ENCODE measurements at places on chromosomes 12 and 14.

- peak; percentile 55 for ATAC-seq
Measured at GRCh38 chr12:127677537-127678131, 589.3 kb upstream of the TMEM132C start.

DNA sequence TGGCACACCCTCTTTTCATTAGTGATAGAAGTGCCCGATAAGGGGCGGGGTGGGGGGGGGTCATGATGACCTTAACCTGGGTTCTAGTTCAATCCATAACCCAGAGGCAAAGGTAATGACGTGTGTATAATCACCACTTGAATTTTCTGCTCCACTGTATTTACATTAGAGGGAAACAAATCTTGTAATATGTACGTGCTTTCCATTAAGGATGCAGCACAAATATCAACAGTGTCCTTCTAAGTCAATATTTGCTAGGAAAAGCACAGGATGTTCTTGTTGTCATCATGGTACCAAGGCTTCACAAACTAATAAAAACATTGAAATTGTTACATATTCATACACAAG lies 121.2 kb upstream of the SLC38A2 start:
- no peak for ATAC-seq

GRCh38 chr12:11947213-11947612 lies 123.5 kb upstream of the BCL2L14 start:
- no peak for ATAC-seq

DNA sequence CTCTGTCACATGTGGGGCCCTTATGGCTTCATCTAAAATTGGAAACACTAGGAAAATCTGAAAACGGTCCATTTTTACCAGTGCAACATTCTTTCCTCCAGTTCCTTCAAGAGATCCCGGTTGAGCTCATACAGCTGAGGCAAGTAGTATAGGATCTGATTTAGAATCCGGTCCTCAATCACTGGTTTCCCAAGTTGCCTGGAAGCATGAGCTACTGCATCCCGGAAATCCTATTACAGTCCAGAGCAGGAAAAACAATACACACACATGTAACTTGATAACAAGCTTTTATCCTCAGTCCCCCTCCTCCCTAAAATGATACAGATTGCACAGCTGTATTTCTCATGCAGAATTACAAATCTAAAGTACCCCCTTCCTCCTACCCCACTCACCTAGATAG lies 67.9 kb upstream of the NR2C1 start:
- no peak for ATAC-seq

DNA sequence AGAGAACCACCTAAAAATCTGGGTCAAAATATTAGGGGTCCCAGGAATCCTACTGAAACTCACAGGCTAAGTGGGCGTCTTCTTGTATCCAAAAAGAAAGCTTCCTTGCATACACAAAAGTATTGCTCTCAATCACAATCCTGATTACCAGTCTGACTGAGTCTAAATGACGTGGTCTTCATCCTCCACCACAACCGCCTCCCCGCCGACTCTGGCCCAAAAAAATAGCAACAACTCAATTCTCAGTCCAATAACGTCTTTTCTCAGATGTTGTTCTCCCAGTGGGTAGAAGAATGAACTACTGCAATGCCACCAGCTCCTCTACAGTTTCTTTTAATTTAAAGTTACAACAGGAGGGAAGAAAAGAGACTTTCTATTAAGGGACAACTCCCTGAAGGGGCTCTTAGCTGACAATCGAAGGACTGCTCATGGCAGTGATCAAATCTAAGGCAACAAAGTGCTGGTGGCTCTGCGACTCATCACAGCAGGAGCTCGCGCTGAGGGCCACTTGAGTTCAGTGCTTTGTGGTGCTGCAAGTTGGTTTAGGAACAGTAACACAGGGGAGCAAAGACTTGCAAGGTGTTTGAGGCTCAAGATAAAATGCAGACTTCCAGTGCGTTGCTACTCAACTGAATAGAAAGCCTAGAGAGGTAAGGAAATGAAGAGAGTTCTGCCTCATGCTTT lies 394.1 kb downstream of the BCAT1 start:
- ATAC-seq = no peak

DNA sequence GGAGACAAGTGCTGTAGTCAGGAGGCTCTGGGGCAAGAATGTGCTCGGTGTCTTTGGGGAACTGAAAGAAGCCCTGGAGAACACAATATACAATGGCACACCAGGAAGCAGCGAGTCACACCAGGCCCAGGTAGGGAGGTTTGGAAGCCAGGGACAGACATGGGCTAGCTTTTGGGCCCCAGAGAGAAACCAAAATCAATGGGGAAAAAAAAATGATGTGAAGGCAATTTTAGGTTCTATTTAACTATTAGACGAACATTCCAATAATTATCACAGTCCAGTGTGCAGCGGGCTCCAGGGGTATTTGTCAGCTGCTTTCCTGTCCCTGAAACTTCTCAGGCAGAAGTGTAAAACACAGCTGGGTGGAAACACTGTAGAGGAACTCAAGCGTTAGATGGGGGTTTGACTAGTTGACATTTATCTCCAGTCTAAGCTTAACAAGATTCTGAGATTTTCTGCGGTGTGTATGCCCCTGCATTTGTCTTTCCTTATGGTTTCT lies 21.8 kb upstream of the EGLN3 start:
- ATAC-seq = no peak

GRCh38 chr12:22539055-22539454 lies 5.3 kb downstream of the C2CD5 start:
- ATAC-seq = no peak

DNA sequence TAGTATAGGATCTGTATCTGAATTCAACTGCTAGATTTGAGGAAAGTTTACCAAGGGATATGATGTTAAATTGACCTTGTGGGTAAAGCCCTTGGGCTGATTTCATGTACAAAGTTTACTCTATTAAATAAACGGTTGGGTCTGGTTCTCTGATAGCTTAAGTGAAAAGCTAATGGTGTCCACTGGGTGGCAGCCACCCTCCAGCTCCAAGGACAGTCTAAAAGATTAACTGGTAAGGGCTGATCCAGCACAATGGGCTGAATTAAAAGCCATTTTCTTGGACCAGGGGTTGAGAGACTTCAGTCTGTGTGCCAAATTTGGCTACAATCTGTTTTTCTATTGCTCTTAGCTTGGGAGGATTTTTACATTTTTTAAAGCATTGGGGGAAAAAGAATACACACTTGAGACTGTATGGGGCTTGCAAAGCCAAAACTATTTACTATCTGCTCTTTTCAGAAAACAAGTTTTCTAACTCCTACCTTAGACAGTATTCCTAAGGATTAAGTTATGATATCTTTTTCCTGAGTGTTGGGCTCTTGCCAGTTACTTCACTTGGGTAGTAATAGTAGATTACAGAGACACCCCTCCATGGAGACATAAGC lies 116.5 kb downstream of the GPHN start:
- ATAC-seq = peak; percentile 79

DNA sequence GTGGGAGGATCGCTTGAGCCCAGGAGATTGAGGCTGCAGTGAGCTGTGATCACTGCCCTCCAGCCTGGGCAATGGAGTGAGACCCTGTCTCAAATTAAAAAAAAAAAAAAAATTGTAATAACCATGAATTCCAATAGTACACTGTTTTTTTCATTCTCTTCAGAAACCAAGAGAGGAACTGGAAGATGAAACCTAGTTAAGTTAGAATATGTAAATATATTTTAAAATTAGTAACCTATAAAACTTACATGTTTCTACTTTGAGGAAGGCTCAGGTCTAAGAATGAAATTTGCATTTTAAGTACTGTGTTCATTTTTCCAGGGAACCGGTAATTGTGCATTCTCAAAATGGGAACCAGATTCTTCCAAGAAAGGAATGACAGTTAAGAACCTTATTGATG lies 18.8 kb downstream of the KNTC1 start:
- no peak for ATAC-seq

DNA sequence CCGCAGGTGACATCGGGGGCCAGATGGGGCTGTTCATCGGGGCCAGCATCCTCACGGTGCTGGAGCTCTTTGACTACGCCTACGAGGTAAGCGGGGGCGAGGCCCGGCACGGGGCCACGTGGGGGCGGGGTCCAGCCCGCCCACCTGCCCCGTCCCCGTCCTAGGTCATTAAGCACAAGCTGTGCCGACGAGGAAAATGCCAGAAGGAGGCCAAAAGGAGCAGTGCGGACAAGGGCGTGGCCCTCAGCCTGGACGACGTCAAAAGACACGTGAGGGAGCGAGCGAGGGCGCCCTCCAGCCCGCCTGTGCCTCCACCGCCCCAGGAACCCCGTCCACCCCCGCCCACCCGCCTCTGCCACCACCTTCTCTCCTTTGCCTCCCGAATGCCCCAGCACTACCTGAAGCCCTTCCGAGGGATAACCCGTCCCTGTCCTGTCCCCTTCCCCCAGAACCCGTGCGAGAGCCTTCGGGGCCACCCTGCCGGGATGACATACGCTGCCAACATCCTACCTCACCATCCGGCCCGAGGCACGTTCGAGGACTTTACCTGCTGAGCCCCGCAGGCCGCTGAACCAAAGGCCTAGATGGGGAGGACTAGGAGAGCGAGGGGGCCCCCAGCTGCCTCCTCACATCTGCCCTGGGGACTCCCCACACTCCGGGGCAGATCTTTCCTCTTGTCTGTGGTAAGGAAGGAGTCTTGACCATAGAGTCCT lies 3.9 kb upstream of the SMARCD1 start:
- ATAC-seq = no peak

GRCh38 chr12:49537231-49537751 lies 1.5 kb upstream of the KCNH3 start:
- no peak for ATAC-seq

DNA sequence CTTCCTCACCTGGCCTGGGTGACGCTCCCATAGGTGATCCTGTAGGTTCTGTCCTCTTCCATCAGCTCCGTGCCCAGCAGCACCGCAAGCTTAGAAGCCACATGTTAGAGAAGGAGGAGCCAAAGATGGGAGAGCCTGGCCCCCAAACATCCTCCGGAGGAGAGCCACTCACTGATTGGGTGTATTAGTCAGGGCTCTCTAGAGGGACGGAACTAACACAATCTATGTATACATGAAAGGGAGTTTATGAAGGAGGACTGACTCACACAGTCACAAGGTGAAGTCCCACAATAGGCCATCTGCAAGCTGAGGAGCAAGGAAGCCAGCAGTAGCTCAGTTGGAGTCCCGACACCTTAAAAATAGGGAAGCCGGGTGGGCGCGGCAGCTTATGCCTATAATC lies 1273.1 kb upstream of the TMEM132C start:
- no peak for ATAC-seq

DNA sequence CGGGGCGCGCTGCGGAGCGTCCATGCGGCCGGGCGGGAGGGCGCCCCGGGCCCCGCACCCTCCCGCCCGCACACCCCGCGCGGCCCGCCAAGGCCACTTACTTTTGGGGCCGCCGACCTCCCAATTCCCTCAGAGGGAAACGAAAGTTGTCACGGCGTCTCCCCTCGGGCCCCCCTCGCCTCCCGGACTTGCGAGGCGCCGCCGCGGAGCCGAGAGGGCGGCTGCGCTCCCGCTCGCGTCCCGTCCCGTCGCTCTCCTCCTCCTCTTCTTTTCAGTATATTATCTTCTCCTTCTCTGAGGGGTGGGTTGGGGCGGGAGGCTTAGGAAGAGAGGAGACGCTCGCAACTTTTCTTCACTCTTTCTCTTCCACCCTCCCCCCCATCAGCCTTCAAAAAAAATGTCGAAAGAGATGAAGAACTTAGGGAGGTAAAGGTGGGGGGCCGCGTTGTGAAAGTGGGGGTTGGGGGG lies 613 bp downstream of the DUSP16 start:
- peak; percentile 1 for ATAC-seq

- ATAC-seq = no peak
Measured at GRCh38 chr12:9345171-9345570, 137.0 kb upstream of the PZP start.

- ATAC-seq = no peak
Measured at GRCh38 chr12:93879476-93880421, 202.6 kb downstream of the CRADD start.

DNA sequence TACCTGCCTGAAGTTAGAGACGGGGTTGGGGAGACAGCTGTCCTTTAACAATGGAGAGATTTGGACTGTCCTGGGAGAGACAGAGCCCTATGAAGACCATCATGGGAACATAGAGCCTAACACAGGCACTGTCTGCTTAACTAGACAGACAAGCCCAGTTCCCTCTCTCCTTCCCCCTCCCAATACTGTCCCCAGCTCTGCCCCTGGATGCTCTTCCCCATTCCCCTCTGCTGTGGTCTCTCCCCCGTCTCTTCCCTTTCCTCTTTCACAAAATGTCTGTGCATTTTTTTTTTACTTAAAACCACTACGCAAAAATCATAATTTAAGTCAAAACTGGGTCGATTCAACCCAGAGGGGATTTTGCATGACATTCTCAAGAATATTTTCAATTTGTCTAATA lies 232.9 kb downstream of the CHST11 start:
- no peak for ATAC-seq

GRCh38 chr12:4416276-4416675 lies 29.3 kb downstream of the FGF6 start:
- ATAC-seq = no peak

- ATAC-seq = no peak
Measured at GRCh38 chr14:105325716-105326567, 11.4 kb downstream of the PACS2 start.

- no peak for ATAC-seq
Measured at GRCh38 chr12:30506411-30506810, 189.3 kb downstream of the IPO8 start.

DNA sequence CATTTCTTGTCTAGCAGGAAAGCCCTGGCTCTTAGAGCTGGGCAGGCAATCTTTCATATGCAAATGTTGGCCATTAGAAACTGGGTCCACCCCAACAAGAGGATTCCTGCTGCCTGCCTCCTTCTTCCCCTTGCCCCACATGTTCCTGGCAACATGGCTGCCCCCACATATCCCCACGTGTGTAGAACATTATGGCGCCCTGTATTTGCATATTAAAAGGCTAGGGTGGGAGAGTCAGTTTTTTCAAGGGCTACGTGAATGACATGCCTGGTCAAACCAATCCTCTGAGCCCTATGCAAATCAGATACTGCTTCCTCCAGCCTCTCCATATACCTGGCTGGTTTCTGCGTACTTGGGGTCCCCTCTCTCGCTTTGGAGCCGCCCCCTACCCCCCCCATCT lies 514.0 kb downstream of the FUT8 start:
- no peak for ATAC-seq

DNA sequence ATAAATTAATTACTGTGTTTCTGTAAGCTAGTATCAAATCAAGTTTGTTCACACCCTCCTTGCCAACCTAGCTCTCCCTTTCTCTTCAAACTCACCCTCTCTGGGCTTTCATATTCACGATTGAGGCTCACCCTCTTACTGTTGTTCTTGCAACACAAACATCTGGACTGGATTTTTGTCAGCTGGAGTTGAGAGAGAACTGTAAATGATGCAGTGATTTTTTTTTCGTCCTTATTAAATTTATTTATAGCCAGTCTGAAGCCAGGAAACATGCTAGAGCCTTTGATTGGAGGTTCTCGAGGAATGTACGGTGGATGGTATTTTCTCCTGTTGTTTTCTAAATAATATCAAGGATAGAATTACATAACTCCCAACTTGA lies 485.1 kb downstream of the ZFP36L1 start:
- no peak for ATAC-seq

DNA sequence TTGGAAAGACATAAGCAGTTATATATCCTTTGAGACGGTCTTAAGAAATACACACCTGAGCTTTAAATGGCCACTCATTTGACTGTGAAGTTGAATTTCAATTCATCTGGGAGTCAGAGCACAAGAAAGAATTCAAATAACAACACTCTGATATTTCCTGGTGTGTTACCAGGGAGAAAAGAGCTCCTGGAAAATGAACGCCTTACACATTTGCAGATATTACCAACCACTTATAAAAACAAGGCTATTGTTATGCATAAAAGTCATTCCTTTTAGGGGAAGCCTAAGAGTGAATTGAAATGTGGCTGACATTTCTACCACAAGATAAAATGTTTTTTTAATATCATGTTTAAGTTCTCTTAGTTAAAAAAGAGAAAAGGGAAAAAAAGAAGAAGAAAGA lies 229.2 kb upstream of the PLEKHG7 start:
- ATAC-seq = no peak

- no peak for ATAC-seq
Measured at GRCh38 chr14:79379266-79379665, 832.0 kb downstream of the DIO2 start.
